ENCODE measurements at places on chromosomes 7 and 10.

DNA sequence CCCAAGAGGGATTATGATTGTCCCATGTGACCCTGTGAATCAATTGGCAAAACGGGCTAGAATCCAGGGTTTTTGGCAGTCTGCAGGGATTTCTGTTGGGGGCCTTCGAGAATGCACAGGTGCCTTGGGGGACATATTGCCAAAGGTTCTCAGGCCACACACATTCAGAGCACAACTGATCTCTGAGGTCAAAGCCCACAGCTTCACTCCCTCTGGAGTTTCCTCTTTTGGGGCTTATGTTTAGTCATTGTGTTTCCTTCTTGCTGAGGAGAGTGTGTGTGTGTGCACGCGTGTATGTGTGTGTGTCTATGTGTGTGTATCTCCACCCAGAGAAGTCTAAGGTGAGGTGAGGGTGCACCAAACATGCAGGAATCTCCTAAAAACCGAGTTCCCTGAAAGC lies 8.8 kb downstream of the PPIF start:
- no peak for DNase-seq

DNA sequence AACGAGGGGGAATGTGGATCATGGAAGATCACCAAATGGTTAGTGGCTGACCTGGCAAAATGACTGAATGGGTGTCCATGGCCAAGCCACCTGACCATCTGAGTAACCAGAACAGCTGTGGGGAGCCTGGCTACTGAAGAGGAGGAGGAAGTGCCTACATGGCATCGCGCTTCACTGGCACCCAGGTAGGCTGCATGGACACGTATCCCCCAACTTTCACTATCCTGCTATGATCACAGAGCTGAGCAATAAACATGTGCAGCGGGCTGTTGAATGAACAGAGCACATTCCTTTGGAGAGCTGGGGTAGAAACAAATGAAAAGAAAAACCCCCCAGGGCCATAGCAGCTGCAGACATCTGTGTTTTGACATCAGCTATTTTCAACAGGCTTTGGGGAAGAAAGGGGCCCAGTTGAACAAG lies 6.5 kb downstream of the AKR1B1 start:
- no peak for DNase-seq

GRCh38 chr7:36128448-36129047 lies 24.5 kb upstream of the EEPD1 start:
- DNase-seq: no peak

DNA sequence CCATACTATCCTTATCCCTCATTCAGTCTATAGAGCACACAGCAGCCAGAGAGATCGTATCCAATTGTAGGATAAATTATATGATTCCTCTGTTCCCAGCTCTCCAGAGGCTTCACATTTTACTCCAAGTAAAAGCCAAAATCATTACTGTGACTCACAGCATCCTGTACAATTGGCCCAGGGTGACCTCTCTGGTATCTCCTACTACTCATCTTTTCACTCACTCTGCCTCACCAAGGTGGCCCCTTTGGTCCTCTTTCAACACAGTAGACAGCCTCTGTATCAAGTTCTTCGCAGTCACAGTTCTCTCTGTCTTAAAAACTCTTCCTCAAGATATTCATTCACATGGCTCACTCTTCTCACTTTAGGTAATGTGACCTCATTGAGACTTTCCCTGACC lies 72.6 kb upstream of the LSM8 start:
- DNase-seq: no peak

GRCh38 chr10:30185916-30186315 lies 126.5 kb upstream of the JCAD start:
- DNase-seq: no peak

DNA sequence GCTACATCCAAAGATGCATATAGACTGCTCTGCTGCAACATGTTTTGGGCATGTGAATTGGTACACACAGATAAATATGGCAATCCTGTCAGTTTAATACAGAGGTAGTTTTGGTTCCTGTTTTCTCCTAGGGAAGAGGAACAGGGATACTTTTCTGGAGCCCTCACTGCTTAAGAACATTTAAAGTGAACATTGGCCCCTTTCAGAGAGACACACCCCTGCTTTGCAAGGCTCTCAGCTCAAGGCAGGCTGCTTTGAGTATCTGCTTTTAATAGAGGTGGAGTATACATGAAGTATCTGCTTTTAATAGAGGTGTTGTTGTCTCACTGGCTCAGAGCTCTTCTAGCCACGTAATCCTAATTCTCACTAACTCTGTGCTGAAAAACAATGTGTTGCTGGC lies 38.9 kb downstream of the CYP51A1 start:
- no peak for DNase-seq
